ENCODE measurements at places on chromosomes 4 and X.

- no peak for DNase-seq
Measured at GRCh38 chr4:168537571-168537970, 40.7 kb downstream of the PALLD start.

DNA sequence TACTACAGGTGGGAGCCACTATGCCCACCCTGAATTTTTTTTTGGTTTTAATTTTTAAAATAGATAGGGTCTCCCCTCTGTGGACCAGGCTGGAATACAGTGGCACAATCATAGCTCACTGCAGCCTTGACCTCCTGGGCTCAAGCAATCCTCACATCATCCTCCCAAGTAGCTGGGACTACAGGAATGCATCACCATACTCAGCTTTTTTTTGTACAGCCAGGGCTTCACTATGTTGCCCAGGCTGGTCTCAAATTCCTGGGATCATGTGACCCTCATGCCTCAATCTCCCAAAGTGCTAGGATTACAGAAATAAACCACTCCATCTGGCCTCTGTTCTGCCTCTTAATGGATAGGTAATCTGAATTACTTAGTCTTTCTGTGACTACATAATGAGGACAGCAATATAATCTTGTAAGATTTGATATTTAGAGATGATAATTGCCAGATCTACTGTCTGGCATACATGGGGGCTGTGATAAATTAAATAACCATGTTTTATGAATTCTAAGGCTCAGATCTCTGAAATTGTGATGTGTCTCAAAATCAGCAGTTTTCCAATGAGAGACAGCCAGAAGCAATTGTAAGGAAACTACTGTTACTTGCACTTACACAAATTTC lies 26.7 kb downstream of the PDS5A start:
- DNase-seq, result no peak

- DNase-seq, result no peak
Measured at GRCh38 chr4:15902746-15903145, 35.8 kb downstream of the FGFBP1 start.

DNA sequence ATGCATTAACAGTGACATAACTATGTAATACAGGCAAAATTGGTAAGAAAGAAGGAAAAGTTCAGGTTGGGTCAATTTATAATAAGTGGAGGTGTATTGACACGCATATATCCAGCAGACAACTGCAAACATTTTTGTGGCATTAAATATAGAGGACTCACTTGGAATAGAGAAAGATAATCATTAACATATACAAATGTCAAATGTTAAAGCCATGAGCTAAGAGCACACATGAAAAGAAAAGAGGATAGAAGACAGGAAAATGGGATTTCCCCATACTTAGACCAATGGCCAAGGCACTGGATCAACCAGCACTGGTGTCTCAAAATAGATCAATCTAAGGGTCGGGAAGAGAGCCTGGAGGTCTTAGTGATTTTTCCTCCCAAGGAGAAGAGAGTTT lies 187.6 kb downstream of the PDGFC start:
- DNase-seq, result no peak

All from CD4-positive, alpha-beta T cell treated with Interleukin-17A for 1 hour (primary cell).